Eye (tissue), 1 donor: ENCODE measurements at places on chromosomes 6 and 20.

- DNase-seq: no peak
Observed at GRCh38 chr6:22372922-22373321, 76.1 kb upstream of the PRL start.

DNA sequence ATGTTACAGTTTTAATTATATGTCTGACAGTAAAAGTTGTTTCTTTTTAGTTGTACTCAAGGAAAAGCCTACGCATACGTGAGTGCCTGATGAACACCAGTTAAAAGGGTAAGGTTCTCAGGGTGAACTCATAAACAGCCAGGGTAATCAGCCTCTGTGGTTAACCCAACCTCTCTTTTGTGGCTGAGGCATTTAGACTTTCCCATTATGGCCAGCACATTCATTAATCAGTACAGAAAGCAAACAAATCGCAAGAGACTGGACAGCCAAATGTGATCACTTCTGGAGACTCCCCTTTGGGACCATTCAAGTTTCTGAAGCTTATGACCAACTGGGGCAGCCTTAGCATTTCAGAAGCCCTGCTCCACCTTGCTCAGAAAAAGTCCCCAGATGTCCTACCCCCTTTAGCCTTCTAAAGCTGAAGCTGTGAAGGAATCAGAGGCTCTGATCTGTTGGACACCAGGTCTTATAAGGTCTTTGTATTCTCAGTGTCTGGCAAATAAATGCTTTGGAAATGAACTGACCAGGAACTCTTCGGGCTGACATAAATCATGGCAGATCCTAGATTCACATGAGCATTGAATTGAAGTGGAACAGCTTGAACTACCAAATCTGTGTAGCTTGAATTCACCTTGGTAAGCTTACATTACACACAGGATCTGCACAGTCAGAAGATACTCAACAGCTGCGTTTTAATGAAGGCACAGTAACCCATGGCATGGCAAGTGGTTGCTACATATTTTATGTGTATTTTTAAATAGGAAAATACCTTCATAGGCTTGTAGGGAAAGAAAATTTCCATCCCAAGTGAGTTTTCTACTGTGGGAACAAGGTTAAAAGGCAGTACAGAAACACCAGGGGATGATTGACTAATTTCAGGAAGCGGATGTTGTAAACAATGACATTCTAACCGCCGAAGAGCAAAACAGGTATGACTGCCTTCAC, 18.7 kb downstream of the IL20RA start:
- DNase-seq: no peak

GRCh38 chr6:117480651-117481050, 1.8 kb upstream of the DCBLD1 start:
- no peak for DNase-seq

- DNase-seq: peak; percentile 92
Observed at GRCh38 chr6:2749969-2750600, 637 bp downstream of the MYLK4 start.

DNA sequence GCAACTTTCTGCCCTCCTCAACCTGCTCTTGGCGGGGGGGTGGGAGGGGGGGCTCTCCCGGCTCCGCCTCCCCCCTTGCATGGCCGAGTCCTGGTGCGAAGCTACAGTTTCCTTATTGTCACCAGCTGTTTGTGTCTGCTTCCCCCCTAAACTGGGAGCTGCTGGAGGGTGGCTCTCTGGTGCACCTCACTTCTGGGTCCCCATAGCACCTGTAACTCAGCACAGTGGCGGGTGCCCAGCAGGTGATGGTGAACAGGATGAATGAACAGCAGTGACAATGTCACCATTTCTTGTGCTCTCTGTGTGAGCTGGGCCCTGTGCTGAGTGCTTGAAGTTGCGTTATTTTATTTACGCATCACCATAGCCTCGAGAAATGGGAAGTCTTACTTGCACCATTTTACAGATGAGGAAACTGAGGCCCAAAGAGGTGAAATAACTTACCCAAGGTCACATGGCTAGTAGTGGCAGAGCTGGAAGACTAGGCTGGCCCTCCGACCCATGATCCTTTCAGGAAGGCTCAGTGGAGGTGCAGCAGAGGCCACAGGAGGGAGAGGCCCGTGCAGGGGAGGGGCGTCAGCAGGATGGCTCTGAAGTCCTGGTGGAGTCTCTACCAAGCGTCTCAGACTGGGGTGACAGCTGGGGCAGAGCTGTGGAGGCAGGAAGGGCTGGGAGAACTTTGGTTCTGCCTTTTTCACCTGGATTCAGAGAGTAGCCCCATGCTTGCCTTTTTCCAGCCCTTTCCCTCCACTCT, 41.8 kb downstream of the SRC start:
- DNase-seq: no peak

DNA sequence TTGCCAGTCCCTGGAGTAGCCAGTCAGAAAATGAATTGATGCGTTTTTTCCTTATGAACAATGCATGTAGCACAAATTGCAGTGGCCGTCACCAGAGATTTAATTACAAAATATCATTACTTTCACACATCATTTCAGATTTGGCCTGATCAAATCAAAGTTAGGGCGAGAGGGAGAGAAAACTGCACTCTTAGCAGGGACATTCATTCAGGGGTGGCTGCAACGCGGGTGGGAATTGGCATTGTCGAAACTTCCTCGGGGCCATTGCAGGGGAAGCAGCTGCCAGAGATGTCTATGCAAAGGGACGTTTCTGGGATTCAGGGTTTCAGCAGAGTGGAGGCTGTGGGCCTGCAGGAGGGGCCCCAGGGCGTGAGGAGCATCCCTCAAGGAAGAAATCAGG, 76.5 kb upstream of the TOP1 start:
- DNase-seq: peak; percentile 44

DNA sequence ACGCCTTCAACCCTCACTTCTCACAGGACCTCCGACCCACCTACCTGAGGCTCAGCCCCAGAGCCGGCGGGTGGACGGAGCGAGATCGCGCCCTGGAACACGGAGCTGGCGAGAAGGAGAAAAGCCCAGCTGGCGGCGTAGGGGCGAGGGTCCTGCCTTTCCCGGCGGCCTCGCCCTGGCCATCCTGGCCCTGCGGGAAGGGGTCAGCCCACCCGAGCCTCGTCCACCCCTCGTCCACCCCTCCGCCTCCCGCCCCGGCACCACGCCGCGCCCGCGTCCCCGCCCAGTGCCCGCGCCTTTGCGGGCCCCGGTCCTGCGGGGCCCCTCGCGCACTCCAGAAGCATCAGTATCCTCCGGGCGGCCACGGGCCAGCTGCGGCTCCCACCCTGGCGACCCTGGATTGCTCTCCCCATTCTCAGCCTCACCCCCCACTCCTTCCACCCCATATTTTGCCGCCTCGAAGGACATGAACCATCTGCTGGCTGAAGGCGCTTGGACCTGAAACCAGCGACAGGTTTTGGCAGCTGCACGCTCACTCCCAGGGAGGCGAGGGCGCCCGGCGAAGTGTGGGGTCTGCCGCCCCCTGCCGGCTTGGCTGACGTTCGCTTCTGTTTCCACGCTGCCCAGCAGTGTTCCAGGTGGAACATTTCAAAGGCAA, 65.1 kb downstream of the PLG start:
- DNase-seq: peak; percentile 92

DNA sequence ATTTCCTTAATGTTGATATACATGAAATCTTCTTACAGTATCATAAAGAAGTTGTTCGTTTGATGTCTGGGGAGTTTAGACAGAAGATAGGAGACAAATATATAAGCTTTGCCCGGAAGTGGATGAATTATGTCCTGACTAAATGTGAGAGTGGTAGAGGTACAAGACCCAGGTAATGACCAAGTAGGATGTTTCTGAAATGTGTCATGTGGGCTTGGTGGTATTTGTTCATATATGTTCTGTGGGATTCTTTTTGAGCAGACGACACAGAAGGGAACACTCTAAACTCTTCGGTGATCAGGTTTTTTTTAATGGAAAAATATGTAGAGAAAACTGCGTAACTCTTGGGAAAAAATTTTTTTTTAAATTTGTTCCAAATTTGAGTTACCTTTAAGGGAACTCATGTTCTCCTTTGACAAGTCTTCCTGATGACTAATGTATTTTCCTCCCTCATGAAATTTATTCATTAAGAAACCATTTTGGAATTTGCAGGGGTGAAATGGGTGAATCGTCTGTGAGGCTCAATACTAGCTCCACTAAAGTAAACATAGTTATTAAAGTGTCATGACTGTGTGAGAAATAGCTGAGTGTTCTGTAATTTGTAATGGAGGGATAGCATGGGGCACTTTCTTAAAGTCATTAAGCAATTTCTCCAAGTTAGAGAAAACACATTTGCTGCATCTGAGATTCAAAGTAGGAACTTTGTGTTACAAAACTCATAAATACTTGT, 100.6 kb downstream of the MAP3K4 start:
- DNase-seq: no peak

DNA sequence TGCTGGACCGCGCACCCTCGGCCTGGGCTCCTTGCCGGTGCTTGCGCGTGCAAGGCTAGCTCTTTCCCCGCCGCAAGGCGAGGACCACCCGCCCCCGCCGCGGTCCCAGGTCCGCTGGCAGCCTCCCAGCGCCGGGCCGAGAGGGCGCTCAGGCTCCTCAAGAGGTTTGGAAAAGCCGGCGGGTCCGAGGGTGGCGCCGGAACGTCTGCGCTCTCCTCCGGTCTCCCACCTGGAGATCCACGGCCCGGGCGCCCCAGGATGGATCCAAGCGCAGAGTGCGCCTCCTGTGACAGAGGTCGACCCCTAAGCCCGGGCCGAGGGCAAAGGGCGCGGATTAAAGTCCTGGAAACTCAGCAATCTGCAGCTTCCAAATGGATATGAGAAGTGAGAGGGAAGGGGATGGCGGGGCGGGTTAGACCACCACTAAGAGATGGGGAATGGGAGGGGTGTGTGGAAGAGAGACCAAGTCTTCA, 575 bp upstream of the MICAL1 start:
- no peak for DNase-seq

- no peak for DNase-seq
Observed at GRCh38 chr6:55567558-55567957, 11.4 kb downstream of the HMGCLL1 start.

DNA sequence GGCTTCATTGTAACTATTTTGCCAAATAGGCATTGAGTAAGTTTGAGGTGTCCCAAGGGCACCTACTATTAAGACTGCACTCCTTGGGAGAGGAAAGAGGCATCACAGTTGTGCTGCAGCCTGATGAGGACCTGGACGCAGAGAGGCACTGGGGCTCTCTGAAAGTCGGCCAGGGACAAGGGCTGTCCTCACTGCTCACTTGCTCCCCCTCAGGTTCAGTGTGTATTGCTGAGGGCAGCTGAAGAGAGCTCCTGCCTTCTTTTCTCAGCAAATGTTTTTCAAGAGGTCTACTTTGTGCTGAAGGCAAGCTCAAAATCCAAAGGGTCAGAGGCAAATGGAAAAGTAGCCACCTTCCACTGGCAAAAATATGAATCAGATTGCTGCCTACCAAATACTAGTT, 331.8 kb downstream of the RIMS1 start:
- DNase-seq: peak; percentile 58

- no peak for DNase-seq
Observed at GRCh38 chr6:167546611-167547327, 221.9 kb downstream of the TTLL2 start.
